ENCODE measurements at places on chromosomes 6 and 20.

DNA sequence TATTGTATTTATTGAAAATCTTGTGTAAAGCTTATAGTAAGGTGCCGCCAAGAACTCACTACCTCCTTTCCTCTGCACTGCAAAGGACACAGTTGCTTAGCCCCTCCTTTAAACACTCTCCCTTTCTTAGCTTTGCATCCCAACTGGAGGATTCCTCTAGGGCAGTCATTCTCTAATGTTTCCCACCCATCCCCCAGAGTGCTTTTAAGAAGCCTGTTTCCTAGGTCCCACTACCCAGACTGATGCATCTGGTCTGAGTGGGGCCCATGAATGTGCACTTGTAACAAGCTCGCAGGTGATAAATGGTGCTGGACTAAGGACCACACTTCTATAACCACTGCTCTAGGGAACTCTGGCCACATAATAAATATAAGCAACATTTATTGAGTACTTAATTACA, 55.2 kb downstream of the B4GALT5 start:
- no peak for DNase-seq

DNA sequence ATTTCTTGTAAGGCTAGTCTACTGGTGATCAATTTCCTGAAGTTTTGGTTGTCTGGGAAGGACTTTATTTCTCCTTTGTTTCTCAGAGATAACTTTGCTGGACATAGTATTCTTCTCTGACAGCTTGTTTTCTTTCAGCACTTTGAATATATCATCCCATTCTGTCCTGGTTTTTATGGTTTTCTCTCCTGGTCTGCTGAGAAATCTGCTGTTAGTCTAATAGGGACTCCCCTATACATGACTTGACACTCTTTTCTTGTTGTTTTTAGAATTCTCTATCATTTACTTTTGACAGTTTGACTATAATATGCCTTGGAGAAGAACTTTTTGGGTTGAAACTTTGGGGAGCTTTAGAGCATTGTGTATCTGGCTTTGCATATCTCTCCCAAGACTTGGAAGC, 112.5 kb downstream of the PRL start:
- no peak for DNase-seq

DNA sequence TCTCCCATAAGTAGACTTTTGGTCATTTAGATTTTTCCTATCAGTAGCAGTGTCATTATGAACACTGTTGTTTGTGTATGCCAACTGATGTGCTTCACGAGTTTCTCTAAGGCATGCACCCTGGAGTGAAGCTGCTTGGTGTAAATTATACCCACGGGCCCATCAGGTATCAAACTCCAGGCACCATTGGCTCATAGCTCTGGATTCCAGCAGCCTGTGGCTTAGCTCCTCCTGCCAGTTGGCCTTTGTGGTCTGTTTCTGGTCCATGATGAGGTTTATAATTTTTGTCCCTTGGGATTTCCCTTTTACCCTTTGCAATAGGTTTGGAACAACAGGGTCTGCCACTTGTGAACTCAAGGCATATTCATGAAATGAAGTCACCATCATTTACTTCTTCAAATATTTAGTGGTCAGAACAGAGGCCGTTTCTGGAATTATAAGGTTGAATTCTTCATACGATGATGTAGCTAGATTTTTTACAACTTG, 350.5 kb downstream of the PRL start:
- no peak for DNase-seq

- DNase-seq = no peak
Measured at GRCh38 chr6:6697620-6698019, 109.1 kb downstream of the LY86 start.

DNA sequence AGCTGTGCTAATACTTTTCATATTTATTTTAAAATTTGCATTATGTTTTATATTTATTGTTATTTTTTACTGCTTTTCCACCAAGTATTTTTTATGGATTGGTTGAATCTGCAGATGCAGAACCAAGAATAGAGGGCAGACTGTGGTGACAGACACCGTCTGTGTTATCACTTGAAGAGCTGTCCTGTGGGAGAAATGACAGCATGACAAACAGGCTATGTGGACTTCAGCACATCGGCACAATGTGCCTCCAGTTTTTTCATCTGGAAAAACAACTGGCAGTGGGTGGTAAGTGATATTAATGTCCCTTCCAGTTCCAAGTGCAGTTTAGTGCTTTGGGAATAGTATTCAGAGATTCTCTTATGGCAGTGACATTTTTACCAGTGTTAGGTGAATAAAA, 492.9 kb downstream of the PRKN start:
- DNase-seq = no peak

GRCh38 chr20:45993197-45993951, 15.3 kb upstream of the MMP9 start:
- no peak for DNase-seq

GRCh38 chr20:18154342-18154741, 16.7 kb downstream of the KAT14 start:
- DNase-seq = no peak

DNA sequence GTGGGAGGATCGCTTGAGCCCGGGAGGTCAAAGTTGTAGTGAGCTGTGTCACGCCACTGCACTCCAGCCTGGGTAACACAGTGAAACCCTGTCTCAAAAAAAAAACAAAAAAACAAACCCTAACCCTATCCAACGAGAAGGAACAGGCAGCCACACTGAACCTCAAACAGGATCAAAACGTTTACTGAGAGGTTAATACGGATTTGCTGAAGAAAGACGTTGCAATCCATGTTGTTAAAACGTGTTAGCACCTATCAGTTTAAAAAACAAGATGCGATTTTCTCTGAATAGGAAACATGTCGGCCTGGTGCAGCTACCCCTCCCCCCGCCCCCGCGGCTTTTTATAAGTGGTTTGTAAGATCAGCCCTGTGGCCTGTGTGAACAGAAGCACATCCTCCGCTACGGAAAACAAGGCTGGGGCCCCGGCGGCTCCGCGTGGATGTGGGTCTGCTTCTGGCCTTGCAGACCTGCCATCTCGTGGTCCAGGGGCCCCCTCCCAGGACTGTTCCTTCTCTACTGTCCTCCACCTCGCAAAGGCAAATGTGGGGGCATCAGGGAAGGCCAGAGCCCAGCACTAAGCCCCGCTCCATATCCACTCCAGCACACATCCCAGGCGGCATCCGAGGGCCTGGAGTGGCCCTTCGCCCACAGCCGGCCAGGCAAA, 11.4 kb downstream of the SLC2A4RG start:
- no peak for DNase-seq

DNA sequence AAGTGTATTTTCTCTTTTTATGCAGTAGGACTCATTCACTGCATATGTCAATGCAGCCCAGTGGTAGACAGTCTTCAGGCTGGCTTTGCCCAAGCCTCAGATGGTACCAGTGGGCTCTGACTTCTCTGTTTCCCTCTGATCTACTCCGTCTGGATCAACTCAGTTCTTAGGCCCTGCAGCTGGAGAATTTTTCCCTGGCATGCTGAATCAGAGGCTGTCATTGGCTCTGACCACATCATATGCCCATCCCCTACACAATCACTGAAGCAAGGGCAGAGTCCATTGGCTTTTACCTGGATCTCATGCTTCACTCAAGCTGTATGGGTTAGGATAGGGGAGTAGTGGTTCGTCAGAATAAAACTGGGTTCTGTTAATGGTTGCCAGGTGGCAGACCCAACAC, 57.8 kb downstream of the KIZ start:
- no peak for DNase-seq

DNA sequence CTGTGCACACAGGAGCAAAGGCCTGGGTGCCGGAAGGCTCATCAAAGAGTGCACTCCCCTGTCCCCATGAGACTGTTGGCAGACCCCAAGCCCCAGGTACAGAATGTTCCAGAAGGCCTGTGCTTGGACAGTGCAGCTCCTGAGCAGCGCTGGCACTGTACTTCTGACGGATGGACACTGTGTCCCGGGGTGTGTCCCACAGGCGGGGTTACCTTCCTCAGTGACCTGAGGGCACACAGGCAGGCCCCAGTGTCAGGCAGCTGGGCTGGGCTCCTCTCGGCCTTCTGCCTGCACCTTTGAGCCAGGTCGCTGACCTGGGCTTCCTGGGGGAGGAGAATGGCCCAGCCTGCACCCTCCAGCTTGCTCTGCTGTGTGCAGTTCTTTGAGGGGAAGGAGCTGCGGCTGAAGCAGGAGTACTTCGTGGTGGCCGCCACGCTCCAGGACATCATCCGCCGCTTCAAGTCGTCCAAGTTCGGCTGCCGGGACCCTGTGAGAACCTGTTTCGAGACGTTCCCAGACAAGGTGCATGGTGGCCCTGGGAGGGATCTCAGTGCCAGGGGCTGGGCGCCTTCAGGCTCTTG, 30.1 kb downstream of the PYGB start:
- DNase-seq = no peak

- DNase-seq = no peak
Measured at GRCh38 chr6:146297815-146298214, 245.8 kb upstream of the RAB32 start.

- no peak for DNase-seq
Measured at GRCh38 chr6:5892669-5893068, 114.1 kb downstream of the NRN1 start.

GRCh38 chr20:20915844-20916243, 190.3 kb downstream of the LINC00237 start:
- DNase-seq = no peak

Data from stimulated activated naive B cell treated with anti-CD40 and anti-IgM and Interleukin-4, amounts not matched to agents 10 μg/mL and 1 μg/mL and 100 μg/mL, for 72 hours (primary cell).